CD4-positive, alpha-beta T cell treated with Interferon alpha-2 for 1 hour (primary cell): ENCODE measurements at places on chromosomes 12 and 14.
A peak's percentile ranks its signal among the peaks of the same experiment; 100 is the strongest.

- DNase-seq, result no peak
Measured at GRCh38 chr14:37129047-37129446, 43.4 kb downstream of the SLC25A21 start.

DNA sequence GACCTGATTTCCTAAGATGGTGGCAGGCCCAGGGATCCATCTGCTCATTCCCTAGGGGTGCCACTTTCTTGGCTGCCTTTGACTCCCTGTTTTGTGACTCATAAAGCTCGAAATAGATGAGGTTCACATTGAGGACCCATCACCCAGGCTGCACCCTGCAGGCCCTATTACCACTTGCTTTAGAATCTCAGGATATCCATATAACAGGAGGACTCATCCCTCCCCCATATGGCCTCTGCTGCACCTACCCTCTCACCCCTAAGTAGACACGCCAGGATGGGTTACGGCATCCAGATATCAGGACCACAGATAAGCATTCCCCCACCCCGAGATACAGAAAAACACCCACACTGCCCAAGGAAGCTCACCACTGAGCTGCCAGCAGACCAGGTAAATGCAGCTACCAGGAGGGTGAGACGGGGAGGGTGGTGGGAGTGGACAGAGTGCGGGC is 155.7 kb downstream of the DPF3 start:
- DNase-seq, result no peak

DNA sequence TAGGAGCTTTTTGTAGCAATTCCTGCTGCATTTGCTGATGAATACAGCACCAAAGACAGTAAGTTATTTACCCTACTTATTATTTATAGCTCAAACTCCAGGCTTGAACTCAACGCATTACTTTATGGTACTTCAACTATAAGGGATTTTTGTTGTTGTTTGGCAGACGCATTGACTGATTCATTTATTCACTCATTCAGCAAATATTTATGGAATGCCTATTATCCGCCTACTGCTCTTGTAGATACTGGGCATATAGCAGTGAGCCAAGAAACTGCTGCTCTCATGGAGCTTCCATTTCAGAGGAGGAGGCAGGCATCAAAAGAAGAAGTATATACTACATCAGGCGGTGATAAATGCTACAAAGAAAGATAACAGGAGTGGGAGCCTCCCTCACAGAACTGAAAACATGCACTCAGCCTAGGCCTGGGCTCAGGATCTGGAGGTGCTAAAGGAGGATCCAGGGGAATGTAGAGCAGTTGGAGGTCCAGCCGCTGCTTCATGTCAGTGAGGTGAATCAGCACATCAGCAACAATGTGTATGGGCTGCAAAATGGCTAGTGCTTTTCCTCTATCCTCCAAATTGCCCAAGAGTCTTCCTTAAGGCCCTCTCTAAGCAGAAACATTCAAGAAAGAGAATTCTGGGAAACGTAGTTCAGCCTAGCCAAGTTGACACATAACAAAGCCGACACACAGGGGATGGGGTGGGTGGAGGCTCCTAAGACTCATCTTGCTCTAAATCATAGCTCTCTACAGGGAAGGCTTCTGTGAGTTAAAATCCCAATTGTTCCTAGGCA is 157.5 kb downstream of the NRXN3 start:
- no peak for DNase-seq

GRCh38 chr14:68140076-68140741 is 320.6 kb downstream of the RAD51B start:
- DNase-seq, result no peak

DNA sequence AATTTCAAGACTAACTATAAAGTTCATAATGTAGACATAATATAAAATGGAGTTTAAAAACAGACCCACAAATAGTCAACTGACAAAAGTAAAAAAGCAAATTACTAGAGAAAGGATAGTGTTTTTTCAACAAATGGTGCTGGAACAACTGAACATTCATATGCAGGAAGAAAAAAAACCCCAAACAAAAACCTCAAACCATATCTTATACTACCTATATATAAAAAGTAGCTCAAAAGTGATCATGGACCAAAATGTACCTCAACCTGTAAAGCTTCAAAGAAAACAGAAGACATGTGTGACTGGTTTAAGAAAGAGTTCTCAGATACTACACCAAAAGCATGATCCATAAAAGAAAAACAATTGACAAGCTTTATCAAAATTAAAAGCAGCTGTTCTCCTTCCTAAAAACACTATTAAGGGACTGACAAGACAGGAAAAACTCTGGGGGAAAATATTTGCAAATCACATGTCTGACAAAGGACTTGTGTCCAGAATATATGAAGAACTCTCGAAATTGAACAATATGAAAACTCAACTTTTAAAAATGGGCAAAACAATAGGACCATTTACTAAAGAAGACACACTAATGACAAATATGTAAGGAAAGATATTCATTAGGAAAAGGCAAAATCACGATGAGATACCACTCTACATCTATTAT is 22.7 kb upstream of the ARID4A start:
- no peak for DNase-seq

DNA sequence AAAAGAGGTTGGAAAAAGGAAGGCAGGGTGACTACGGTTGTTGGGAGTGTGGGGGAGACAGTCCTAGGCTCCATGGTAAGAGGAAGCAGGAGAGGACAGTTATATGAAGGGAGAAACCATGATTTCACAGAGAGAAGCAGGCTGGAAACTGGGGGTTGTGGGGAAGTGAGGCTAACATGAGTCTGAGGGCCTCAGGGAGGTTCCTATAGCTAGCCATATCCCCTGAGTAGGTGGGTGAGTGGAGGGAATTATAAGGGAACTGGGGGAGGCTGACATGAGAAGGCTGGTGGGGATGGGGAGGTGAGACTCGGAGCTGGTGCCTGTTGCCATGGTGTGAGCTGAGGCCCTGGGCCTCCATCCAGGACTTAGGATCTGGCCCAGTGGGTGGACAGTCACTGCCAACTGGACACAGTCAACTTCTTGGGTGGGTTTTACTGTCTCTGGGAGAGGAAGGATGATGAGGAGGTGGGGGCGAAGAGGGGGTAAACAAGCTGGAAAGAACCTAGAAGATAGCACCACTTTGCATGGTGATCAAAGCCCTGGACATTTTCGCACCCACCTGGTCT is 1.4 kb downstream of the RNASE13 start:
- DNase-seq, result no peak

- DNase-seq, result no peak
Measured at GRCh38 chr12:53975064-53975471, 314 bp upstream of the HOTAIR start.

- no peak for DNase-seq
Measured at GRCh38 chr14:100888789-100889315, 14.7 kb downstream of the RTL1 start.

GRCh38 chr12:112848972-112849371 is 57.4 kb downstream of the RPH3A start:
- DNase-seq, result no peak

GRCh38 chr12:68641138-68641537 is 30.4 kb downstream of the RAP1B start:
- DNase-seq, result peak; percentile 53

DNA sequence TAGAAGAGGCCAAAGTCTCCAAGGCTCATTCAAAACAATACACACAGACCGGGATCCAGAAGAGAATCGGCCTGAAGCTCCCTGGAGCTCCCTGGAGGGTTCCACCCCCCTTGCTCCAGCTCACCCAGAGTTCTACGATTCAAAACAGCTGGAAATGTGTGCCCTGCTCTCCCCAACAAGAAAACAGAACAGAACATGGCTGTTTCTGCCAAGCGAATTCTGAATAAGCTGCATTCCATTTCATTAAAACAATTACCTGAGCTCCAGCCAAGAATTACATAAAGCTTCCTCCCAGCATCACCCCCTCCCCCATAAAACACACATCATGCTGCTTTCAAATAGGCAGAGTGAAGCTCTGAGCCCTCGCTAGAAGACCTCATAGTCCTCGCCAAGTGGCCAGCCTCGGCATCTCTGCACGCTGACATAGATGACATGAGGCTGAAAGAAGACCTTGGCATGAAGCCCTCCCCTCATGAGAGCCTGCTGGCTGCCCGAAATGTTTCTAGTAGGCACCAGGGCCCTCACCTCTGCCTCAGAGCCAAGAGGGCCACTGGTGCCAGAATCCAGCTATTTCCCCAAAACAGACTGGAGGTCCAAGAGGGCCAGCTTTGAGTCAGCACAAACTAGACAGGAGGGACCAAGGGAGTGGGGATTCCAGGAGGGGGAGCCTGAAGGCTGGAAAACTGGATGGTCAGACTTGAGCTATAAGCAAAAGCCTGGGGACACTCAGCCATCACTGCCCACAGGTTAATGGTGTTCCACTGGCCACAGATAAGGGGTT is 8.3 kb downstream of the PXN start:
- no peak for DNase-seq
